Stromal cell of bone marrow (primary cell): ENCODE measurements at places on chromosomes 2 and 18.

- no peak for DNase-seq
Observed at GRCh38 chr2:17475286-17475685, 43.0 kb downstream of the RAD51AP2 start.

GRCh38 chr18:68713131-68713530 lies 1.8 kb downstream of the TMX3 start:
- no peak for DNase-seq

DNA sequence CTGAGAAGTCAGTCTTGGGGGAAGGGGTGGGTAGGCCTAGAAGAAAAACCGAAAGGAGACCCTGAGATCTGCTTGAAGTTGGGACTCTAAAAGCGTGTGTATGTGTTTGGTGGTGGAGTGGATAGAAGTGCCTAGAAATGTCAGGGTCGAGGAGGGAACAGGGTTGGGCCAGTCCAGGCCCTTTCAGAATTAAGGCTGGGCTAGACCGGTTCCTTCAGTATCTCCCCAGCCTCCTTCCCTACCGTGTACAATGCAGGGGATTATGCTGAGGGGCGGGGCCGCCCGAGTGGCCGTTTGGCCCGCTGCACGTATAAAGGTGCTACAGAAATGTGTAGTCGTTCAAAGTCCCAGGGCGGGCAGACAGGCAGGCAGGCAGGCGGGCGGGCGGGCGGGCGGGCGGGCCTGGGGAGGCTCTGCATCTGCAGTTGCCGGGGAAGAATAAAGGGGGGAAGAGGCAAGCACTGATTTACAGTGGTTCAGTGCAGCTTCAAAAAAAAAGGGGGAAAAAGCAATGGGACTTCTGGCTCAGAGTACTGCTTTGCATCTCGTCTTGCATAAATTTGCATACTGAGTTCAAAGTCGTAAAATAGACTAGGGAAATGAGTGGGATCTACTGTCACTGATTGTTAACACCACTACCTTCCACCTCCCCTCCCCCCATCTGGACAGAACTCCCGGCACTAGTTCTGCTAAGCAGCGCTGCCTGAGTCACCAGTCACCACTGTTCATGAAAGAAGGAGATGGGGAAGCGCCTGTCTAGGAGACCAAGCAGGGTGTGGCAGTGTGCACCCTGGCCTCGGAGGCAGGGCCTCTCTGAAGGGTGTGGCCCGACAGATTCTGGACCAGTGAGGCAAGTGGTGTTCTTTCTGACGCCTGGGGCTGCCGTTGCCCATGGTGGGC lies 3.6 kb downstream of the IGFBP2 start:
- DNase-seq: no peak

DNA sequence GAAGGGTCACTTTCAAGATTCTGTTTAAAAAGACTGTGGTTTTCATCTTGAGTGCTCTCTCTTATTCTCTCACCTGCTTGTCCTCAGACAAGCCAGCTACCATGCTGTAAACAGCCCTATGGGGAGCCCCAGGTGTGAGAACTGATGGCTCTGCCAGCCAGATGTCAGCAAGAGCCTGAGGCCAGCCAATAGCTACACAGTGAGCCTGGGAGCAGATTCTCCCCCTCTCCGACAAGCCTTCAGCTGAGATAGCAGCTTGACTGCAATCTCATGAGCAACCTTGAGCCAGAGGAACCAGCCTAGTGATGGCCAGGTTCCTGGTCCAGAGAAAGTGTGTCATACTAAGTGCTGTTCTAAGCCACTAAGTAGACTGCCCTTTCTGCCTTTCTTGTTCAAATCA lies 272.1 kb downstream of the NAPG start:
- DNase-seq: no peak
